Esophagus (tissue), 2 donors: ENCODE measurements at places on chromosomes 6 and 20. TPM values are rescaled to one million over a fixed set of nuclear protein-coding genes. Genes with fewer than 3 reads are reported as not detected.

LY6G6D gene
- 0.67 TPM for polyA plus RNA-seq

OR2B6 gene
- polyA plus RNA-seq: not detected

LY6G6F gene
- not detected for polyA plus RNA-seq

SASH1 gene
- 29.6 TPM for polyA plus RNA-seq

FKBP5 gene
- polyA plus RNA-seq: 45.9 TPM

CFB gene
- 15.9 TPM for polyA plus RNA-seq

HDGFL1 gene
- not detected for polyA plus RNA-seq

OTOR gene
- not detected for polyA plus RNA-seq

PNPLA1 gene
- polyA plus RNA-seq: 0.02 TPM

SLCO4A1 gene
- polyA plus RNA-seq: 12.5 TPM

MYMX gene
- 0.05 TPM for polyA plus RNA-seq

PTP4A1 gene
- polyA plus RNA-seq: 30.9 TPM

LIME1 gene
- polyA plus RNA-seq: 12.6 TPM

TGM3 gene
- polyA plus RNA-seq: 1,528 TPM

NKX2-2 gene
- not detected for polyA plus RNA-seq

NEDD9 gene
- polyA plus RNA-seq: 2.1 TPM
